Activated CD4-positive, alpha-beta T cell treated with anti-CD3 and anti-CD28 coated beads, Interleukin-2, Interleukin-6, amounts not matched to agents 100 ng/mL and 50 ng/mL, durations not matched to agents 16 hours and 8 hours (primary cell): ENCODE measurements at places on chromosomes 12 and 14.

- DNase-seq, result no peak
Measured at GRCh38 chr12:119134284-119135072, 44.3 kb upstream of the HSPB8 start.

DNA sequence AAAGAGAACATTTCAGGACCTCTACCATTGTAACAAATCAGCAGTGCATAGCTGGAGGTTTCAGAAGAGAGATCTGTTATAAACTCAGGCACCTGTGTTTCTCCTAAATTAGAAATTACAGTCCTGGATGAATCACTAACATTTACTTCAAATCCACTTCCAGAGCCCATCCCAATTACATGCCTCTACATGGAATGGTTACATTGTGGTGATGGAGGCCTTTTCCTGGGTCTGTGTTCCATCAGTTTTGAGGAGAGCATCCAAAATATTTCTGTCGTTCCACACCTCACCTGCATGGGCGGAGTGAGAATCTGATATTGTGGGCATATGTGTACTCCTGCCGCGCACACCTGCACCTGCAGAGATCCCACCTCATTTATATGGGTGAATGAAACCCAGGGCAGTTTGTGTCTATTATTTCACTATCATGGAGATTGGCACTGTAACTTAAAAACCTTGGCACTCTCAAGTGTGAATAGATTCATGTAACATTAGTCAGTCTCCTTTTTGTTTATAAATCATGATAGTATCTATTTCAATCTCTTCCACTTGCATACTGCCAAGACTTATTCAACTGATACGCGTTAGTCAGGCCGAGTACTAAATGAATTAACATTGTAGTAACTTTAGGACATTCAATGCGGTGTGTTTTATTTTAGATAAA is 215.1 kb upstream of the FAR2 start:
- no peak for DNase-seq

GRCh38 chr12:108699955-108700563 is 31.3 kb downstream of the CORO1C start:
- no peak for DNase-seq

- peak; percentile 46 for DNase-seq
Measured at GRCh38 chr12:130335517-130336392, 1.9 kb upstream of the PIWIL1 start.

- DNase-seq, result no peak
Measured at GRCh38 chr12:95815632-95816212, 25.2 kb upstream of the NTN4 start.

GRCh38 chr14:62604524-62604923 is 440.7 kb downstream of the KCNH5 start:
- DNase-seq, result no peak

DNA sequence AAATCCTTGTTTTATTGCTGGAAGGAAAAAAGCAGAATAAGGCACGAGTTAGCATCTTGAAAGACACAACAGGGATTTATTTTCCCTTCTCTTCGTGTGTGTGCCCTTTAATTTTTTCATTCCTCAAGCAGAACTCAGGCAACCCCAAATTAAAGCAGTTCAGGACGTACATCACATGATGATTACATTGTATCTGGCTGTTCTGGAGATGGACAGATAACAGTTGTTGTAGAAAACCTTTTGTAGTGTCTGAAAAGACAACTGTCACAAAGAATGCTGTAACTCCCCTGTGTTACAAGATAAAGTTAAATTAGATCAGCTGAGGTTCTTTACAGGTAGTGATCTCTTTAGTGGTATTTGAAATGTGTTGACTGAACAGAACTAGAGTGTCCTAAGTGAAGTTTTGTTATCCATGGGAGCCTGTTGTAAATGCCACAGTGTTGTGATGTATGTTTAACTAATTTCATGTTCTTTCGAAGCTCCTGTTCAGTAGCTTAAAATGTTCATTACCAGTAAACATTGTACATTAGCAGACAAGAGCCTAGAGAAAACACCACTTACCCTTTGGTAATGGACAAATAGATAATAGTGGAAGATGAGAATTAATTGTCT is 58.5 kb downstream of the TMTC2 start:
- DNase-seq, result no peak

DNA sequence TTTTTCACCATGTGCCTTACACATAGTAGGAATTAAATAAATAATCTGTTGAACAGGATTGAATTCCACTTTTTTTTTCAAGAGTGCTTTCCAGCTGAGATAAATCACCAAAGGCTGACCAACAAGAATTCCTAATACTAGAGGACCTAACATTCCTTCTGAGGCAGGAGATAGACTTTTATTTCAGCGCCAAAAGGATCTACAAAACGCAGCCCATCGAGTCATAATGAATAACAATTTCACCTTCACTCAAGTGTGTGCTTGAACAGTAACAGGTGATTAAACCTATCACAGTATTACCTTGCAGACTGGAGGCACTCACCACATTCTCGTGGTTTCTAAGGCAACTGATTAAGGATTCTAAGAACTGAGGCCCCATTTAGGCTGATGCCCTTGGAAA is 224.3 kb upstream of the ATP2B1 start:
- peak; percentile 18 for DNase-seq

DNA sequence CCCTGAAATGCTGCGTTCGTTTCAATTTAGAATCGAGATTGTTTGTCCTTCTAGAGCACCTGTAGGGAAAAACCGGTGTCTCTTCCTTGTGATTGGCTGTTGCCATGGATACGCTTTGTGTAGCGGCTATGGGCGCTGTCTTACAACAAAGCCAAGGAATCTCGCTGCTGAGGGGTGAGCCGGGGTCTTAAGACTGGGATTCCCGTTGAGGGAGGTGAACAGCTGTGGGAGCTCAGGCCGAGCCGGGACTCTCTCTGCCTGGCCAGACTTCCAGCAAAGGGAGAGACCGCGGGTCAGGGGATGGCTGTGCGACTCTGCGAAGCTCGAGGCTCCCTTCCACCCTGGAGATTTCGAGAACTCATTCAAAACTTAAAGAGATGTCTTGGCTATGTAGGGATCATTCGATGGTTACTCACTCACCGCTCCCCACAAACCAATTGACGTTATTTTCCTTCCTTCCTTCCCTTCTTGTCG is at the start of the genes LRRIQ1 and TSPAN19:
Gene LRRIQ1 (plus strand): TSS at position 118 of the 474 bp plus-strand sequence. CDS start 1,826 bp downstream, outside the sequence.
Gene TSPAN19 (minus strand): TSS at position 44 of the 474 bp plus-strand sequence. CDS start 6,331 bp downstream, outside the sequence.
- DNase-seq, result peak; percentile 68

GRCh38 chr12:122942637-122943036 is 23.6 kb downstream of the ABCB9 start:
- no peak for DNase-seq

- no peak for DNase-seq
Measured at GRCh38 chr14:101118746-101119591, 215.4 kb upstream of the RTL1 start.

- DNase-seq, result no peak
Measured at GRCh38 chr12:26721800-26722199, 111.2 kb downstream of the ITPR2 start.

- no peak for DNase-seq
Measured at GRCh38 chr12:129862561-129863175, 41.2 kb downstream of the TMEM132D start.

DNA sequence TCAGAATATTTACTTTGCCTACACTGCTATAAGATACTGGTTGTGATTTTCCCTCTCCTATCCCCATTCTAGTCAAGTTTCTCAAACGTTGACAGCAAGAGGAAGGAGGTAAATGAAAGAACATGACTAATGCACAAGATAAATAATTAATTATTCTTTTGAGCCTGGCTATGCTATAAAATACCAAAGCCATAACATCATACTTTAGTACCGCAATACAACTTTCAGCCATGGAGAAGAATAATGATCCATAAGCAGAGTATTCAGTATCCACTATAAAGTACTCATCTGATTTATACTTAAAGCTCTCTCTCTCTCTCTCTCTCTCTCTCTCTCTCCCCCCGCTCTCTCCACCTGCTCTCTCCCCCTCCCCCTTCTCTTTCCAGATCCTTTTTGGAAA is 41.3 kb downstream of the TDG start:
- DNase-seq, result no peak
